ENCODE measurements at places on chromosomes 11 and 22. TPM values are rescaled to one million over a fixed set of nuclear protein-coding genes. Genes with fewer than 3 reads are reported as not detected.

Gene CCDC89
- not detected for total RNA-seq

Gene TRIM29
- 7.4 TPM for total RNA-seq

Gene PTGDR2
- 0.05 TPM for total RNA-seq

Gene CNGA4
- total RNA-seq, result not detected

Gene VPREB3
- total RNA-seq, result 0.85 TPM

Gene HINFP
- total RNA-seq, result 11.5 TPM

Gene TMPRSS13
- total RNA-seq, result not detected

Gene UVRAG
- 9.6 TPM for total RNA-seq

Gene LMO2
- total RNA-seq, result 0.31 TPM

Gene FOLR3
- total RNA-seq, result 0.70 TPM

Gene MMP3
- total RNA-seq, result 0.45 TPM

Gene UBQLN3
- not detected for total RNA-seq

Gene PRAME
- total RNA-seq, result 108 TPM

Gene SORL1
- total RNA-seq, result 1.6 TPM

Gene POU2AF3
- 0.53 TPM for total RNA-seq

Gene BCO2
- 0.79 TPM for total RNA-seq

Gene LPXN
- 3.5 TPM for total RNA-seq

Gene ANGPTL5
- not detected for total RNA-seq

Gene MORC2
- total RNA-seq, result 15.8 TPM
